Thymus (tissue), 14 donors: ENCODE measurements at places on chromosomes 7 and 10. TPM values are rescaled to one million over a fixed set of nuclear protein-coding genes. Genes with fewer than 3 reads are reported as not detected.

- no peaks in the 10 kb centered on the region for H3K4me1 ChIP-seq
- no peaks in the 10 kb centered on the region for H3K36me3 ChIP-seq
- no peaks in the 10 kb centered on the region for H3K27me3 ChIP-seq
- no peak overlapping the region for H3K27ac ChIP-seq
These were observed 17.2 kb downstream of the SFR1 start for GRCh38 chr10:104139221-104139620.

- H3K4me3 ChIP-seq: peak overlapping the region; percentile 91
- no peaks in the 10 kb centered on the region for H3K27me3 ChIP-seq
- peaks cover 11% of the 10 kb centered on the region for H3K4me1 ChIP-seq
- H3K36me3 ChIP-seq: peaks cover 40% of the 10 kb centered on the region
- peak overlapping the region; percentile 73 for H3K27ac ChIP-seq
- DNase-seq: no peak
These were observed 541 bp downstream of the ZSCAN25 start for GRCh38 chr7:99617192-99617781.

- peak overlapping the region; percentile 36 for H3K27ac ChIP-seq
- no peaks in the 10 kb centered on the region for H3K27me3 ChIP-seq
- H3K4me1 ChIP-seq: no peaks in the 10 kb centered on the region
- no peaks in the 10 kb centered on the region for H3K36me3 ChIP-seq
These were observed 29.7 kb upstream of the GTF2I start for GRCh38 chr7:74627661-74628411.

- peaks cover 11% of the 10 kb centered on the region for H3K27me3 ChIP-seq
- DNase-seq: peak; percentile 46
- H3K27ac ChIP-seq: no peak within 1 kb of the TSS
- peaks cover 8% of the 10 kb centered on the region for H3K4me1 ChIP-seq
- no peak within 1 kb of the TSS for H3K4me3 ChIP-seq
These were observed at the start of gene GDF10 for GRCh38 chr10:47299611-47300428. Gene GDF10 (plus strand): TSS chr10:47300197. CDS start chr10:47300652, 455 bp downstream.

The PNLIPRP3 gene
- not detected for total RNA-seq
